ACHN (cell line): ENCODE measurements at places on chromosomes 7 and 10.

GRCh38 chr10:68218786-68219185, 13.1 kb downstream of the ATOH7 start:
- DNase-seq, result no peak

GRCh38 chr7:66043681-66044497, 31.7 kb upstream of the ASL start:
- peak; percentile 47 for DNase-seq

- no peak for DNase-seq
Observed at GRCh38 chr7:98217623-98218582, 6.7 kb downstream of the BHLHA15 start.

DNA sequence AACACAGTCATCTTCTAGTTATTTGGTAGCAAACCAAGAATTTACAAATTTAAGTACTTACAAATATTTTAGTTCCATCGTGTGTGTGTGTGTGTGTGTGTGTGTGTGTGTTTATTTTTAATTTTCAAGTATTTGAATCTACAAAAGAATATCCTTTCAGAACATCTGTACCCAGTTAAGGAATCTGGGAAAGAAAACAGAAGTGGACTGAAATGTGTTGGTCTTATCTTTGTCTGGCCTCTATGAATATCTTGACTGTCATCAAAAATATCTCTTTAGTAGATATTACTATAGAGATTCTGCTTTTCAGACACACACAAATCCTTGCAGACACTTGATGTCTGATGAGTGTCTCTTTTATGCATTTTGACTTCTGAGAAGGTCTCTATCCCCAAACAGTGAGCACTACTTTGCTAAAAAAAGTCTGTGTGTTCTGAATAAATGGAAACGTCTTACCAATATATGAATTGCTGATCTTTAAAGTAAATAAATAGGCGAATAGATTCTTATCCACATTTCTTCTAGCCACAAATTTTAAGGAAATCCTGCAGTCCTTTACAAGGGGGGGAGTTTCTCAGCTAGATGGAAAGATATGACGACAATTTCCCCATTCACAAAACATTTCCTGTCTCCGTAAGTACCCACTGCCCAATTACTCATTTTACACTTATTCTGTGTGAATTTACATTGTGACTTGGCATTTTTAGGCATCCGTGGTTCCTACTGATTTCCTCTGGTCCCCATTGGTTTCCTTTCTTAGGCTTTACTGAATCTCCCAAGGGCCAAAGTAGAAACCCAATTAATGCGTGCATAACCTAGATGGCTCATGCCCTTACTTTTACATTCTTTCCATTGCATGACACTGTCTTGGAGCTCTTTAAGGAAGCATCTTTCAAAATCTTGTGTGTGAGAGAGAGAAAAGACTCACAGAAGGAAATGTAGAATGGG, 36.0 kb downstream of the NRCAM start:
- DNase-seq, result no peak
